Stromal cell of bone marrow (primary cell): ENCODE measurements at places on chromosomes 6 and 20.

GRCh38 chr6:135667691-135668455 is 170.3 kb upstream of the AHI1 start:
- peak; percentile 41 for DNase-seq

DNA sequence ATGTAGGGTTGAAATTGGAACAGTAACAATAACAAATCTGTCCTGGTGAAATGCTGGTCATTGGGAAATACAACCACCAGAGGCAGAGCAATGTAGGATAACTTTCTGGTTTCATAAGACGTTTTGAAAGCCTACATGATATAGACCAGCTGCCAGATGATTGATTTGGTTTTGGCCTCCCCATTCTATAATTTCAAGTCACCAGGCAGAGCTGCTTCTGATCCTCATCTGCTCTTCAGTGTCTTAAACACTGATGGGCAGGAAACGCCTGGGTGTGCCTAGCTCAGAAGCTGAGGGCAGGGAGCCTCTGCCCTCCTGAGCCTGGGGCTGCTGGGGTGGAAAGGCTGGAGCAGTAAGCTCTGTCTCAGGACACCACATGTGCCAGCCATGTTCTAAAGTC is 24.5 kb downstream of the DHX35 start:
- no peak for DNase-seq

DNA sequence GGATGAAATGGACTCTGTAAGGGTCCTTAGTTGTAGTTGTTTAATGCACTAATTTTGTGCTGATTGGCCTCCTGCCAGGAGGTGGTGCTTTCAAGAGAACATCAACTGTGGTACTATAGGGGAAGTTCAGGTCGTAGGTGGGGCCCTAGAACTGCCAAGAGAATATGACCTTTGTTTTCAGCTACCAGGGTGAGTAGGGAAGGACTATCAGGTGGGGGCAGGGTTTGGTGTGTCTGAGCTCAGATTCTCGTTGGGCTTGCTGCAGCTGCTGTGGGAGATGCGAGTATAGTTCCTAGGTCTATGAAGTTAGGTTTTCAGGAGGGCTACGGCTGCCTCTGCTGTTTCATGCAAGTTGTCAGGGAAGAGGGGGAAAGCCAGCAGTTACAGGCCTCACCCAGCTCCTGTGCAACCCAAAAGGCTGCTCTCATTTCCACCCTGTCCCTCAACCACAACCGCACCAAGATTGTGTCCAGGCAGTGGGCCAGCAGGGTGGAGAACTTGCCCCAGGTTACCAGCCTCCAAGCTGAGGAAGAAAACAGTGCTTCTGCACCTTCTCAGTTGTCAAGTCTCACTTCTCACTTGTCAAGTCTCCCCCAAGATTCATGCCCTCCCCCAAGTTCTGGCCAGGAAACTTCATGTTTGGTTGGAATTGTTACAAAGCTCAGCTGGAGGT is 626.5 kb upstream of the MAP3K7 start:
- no peak for DNase-seq

DNA sequence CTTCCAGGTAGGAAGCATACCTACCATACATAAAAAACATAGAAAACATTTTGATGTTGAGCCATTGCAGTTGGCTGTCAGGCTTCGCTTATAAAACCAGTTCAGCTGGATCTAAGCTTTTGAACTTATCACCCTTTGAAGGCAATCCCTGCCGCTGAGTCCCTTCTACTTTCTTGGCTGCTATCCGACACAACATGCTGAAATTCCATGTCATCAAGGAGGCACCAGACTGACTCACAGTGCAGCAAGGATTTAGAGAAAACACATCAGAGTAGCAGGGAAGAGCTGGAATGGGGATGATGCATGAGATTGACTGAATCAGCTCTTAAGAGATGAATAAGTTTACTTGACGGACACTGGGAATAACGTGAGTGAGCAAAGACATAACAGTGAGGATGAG is 135.0 kb upstream of the MAN1A1 start:
- peak; percentile 96 for DNase-seq

DNA sequence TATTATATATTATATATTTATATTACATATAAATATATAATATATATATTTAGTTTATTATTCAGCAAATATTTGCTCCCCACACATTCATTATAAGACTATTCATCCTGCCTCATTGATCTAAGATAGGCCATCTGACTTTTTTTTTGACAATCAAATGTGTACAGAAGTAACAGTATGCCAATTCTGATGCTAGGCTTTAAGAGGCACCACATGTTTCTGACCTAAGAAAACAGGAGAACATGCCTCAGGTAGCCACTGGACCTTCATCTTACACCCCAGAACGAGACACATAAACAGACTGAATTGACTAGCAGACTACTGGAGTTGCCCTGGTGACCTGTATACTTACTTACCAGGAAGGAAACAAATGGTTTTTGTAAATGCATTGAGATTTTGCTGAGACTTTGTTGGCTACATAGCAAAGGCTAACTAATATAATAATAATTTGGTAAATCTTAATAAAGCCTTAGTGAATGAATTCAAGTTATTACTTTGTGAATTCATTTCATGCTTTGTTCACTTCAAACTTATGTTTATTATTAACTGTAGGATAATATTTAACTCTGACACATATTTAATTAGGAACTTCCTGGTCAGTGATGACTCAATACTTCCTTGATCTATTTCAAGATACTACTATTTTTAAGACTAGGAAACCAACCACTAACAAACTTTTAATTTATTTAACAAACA is 13.4 kb upstream of the MYO6 start:
- no peak for DNase-seq

DNA sequence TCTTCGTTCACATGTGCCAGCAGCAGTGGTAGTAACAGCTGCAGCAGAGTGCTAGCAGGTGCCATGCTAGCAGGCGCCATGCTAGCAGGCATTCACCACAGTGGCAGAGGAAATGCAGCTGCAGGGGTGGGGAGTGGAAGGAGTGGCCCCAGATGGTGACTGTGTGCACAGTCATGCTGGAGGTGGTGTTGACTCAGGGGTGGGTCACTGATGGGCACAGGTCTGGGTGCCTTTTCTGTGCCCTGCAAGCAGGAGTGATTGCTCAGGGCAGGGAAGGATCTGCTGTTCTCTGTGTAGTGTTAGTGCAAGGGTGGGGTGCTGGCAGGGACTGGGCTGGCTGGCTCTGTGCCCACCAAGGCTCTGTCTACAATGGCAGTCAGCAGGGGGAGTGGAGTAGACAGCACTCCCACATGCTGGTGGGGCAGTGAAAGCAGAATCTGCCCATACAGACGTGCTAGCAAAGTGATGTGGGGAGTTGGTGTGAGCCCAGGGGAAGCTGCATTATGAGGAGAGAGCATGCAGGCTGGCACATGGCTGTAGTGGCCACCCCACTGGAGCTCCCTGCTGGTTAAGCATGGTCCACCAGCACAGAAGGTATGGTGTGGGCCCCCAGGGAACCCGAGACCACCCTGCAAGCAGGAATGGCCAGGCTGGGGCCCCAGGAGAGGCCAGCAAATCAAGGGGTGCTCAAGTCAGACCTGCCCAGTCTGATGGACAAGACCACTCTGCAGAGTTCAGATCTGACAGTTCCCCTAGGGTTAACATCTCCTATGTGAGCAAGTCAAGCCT is 11.4 kb upstream of the TSPYL4 start:
- DNase-seq, result no peak

- DNase-seq, result no peak
Measured at GRCh38 chr20:48759631-48760245, 68.1 kb downstream of the PREX1 start.

GRCh38 chr6:7051780-7052442 is 55.9 kb upstream of the RREB1 start:
- no peak for DNase-seq

- no peak for DNase-seq
Measured at GRCh38 chr6:128047989-128048388, 147.1 kb upstream of the THEMIS start.

DNA sequence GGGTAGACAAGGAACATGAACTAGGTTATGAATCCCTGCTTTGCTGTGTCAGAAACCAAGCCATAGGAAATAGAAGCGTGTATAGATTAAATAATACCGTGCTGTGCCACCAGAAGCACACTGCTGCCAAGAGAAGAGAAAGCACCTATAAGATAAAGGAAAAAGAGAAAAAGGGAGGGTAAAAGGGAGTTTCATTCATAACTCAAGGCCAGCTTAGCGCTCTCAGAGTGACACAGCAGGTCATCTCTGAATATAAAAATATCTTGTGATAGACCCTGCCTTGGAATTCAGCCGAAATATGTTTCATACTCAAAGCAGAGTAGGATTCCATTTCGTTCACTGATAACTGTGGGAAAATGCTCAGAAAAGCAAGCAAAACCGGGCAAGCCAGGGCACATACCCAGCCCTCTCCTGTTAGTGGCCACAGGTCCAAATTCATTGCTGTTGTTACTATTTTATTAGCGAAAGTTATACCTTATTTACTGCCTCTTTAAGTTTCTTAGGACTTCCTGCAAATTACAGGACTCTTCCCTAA is 8.7 kb downstream of the JAG1 start:
- DNase-seq, result no peak

- no peak for DNase-seq
Measured at GRCh38 chr6:111549746-111550145, 55.9 kb downstream of the TRAF3IP2 start.

DNA sequence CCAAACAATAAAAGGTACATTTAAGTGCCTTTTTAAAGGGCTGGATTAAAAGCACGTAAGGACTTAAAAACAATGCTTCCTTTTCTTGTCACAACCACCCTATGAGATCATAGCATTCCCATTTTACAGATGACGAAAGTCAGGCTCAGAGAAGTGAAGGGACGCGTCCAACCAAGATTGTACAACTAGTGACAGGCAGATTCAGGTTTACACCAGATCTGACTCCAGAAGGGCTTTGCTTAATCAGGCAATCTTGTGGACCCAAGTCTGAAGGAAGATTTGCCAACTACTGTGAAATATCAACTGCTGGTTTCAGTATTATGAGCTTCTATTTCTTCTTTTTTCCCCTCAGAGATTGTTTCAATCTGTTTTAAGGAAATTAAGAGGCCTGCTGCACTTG is 877 bp downstream of the ENPP4 start:
- no peak for DNase-seq

DNA sequence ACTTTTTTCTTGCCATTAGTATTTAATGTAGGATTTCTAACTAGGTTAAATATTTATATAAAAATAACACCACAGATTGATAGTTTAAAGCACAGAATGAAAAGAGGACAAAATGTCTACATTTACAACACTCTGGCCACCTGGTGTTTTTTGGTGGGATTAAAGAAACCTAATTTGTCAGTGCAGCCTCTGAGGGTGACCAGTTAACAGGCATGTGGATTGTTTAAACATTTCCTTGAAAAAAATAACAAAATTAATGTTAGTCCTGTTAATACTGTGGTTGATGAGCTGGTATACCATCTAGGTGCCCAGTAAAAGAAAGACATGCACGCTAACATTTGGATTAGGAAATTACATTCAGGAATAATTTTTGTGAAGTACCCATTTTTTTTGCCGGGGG is 8.8 kb downstream of the SLC9A8 start:
- no peak for DNase-seq

GRCh38 chr6:31450751-31451150 is 47.2 kb upstream of the MICB start:
- DNase-seq, result no peak

DNA sequence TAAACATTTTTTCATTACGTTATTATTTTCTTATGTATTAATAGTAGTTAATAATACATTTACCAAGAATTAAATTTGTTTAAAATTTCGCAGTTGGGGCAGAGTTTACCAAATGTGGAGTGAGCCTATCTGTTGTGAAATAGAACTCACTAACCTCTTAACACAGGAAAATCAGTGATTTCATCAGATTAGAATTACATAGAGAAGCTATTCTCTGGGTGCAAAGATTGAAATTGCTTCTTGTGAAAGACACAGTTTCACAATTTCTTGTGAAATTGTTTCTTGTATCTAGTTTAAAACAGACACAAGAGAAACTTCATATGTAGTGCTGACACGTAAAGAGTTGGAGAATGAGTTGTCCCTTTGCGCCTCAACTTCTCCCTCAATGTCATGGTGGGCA is 69.4 kb upstream of the PRL start:
- no peak for DNase-seq

DNA sequence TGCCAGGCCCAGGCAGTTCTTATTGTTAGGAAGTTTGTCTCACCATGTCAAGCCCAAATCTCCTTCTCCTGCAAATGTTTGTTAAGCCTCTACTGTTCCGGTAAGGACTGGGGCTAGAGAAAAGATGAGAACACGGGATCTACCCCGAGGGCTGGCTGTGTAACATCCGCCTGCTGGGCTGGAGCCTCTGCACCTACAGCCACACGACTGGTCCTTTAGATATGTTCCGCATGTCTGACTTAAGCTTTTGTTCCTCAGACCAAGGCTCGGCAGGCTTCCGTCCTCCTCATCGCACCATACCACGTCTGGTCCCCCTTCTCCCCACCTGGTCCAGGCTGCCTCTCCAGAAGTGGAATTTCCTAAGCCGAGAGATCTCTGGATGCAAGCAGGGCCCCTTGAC is 2.6 kb downstream of the GHRH start:
- no peak for DNase-seq

DNA sequence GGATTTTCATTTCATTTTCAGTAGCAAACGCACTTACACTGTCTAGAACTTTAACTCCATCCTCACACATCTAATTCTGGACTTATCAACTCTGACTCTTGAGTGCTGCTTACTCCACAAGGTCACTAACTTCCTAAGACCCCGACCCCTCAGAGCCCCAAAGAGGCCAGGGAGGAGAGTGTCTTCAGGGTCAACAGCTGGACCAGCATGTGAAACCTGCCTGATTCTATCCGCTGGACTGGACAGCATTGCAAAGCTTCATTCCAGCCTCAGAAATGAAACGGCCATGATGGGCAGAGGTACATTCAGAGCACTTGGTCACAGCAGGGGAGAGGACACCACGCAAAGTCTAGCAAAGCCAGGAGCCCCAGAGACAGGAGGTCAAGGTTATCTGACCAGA is 9.1 kb downstream of the RNASET2 start:
- DNase-seq, result no peak

- DNase-seq, result no peak
Measured at GRCh38 chr20:32454164-32455145, 96.3 kb downstream of the ASXL1 start.

DNA sequence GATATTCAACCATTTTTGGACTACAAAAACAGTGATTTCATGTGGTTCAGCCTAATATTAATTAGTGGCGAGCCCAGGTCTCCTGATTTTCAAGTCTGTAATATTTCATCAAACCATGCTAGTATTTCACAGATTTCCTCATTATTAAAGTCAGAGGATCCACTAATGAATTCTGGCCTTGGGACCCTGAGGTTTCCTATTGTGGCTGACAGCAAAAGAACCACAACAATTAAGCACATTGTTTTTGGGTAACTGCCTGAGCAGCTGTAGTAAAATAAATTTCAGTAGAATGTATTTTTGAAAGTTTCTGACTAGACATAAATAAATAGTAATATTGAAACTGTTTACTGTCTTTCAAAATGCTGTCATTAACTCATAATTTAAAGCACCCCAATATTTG is 630.7 kb upstream of the MMS22L start:
- DNase-seq, result no peak
